ENCODE measurements at places on chromosomes 12 and 14.

DNA sequence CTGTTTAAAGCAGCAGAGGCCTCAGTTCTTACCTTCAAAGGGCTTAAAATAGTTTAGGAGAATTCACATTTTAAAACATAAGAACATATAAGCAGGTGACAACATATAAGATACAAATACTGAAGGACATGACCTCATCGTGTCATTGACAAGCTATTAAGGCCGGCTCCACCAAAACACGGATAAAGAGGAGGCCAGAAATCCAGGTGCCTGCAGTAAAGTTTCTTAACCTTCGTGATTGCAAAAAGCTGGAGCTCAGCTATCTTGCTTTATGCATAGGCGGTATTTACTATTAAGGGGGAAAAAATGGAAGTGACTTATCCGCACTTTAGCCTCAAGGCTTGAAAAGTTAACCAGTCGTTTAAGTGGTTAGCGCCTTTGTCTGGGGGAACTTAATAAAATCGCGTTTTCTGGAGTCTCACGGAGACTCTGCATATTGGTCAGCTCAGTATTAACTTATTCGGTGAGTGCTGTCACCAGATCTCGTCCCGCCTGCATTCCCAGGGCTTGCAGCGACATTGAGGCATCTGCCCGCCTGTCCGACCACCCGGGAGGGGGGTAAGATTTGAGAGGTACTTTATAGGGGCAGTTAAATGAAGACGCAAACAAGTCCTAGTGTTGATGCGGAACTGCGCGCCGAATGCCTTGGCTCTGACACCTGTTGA is 1.1 kb upstream of the SP1 start:
- no peak for DNase-seq

DNA sequence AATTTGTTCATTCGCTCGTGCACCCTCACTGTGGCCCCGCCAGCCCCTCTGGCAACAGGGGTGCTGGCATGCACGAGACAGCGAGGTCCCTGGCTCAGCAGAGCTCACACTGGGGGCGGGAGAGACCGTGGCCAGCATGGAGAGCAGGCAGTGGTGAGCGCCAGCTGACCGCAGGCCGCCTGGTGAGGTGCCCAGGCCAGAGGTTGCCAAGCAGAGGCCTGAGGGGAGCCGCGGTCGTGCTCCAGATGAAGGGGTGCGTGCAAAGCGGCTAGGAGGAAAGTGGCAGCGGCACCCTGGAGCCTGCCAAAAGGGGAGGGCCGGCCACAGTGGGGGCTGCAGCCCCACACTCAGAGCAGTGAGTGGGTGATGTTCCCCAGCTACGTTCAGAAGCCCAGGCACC is 56.1 kb downstream of the CDC42BPB start:
- no peak for DNase-seq

DNA sequence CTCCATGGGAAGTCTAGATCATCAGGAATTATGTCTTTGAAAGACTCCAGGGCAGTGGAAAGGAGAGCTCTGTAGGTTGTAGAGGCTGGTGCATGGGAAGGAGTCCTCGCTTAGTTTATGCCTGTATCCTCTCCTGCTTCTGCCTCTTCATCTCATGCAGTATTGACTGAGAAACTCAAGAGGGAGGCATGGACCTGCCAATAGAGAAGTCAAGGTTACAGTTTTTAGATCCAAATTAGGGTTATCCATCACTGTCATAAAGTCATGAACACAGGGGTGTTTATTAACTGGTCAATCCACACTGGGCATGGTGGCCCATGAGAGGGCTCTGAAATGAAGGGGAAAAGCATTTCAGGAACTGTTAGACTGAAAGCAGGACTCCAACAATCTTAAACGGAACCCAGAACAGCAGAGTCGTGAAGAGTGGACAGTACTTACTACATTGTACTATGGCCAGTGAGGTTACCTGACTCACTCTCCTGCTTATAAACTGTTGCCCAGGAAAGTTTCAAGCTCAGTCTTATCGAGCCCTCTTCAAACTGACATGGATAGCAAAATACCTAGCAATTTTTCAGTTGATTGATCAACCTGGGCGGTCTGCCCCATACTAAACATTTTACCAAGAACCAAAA is 30.1 kb upstream of the DHRS7 start:
- no peak for DNase-seq

GRCh38 chr14:27091973-27092372 is 494.1 kb upstream of the NOVA1 start:
- DNase-seq: no peak

- no peak for DNase-seq
Observed at GRCh38 chr14:92933481-92933880, 10.5 kb downstream of the CHGA start.

- DNase-seq: no peak
Observed at GRCh38 chr12:109760930-109761921, 47.6 kb downstream of the FAM222A start.

DNA sequence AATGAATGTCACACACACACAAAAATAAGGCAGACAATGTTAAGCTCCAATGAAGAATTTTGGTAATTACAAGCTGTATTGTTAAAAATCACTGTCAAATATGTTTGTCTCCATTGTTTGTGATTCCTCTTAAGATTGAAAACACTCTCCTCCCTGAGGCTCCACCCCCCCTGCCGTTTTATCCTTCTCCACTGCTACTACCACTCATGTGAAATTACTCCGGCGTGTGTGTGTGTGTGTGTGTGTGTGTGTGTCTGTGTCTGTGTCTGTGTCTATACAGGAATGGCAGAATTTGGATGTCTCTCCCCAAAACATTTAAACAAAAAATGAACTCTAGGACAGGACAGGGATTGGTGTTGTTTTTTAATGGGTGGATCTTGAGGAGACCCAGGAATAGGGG is 365.1 kb upstream of the DIO2 start:
- DNase-seq: no peak

- DNase-seq: no peak
Observed at GRCh38 chr12:96514328-96514727, 25.0 kb downstream of the CFAP54 start.

- no peak for DNase-seq
Observed at GRCh38 chr12:56955631-56956256, 1.7 kb downstream of the RDH16 start.

DNA sequence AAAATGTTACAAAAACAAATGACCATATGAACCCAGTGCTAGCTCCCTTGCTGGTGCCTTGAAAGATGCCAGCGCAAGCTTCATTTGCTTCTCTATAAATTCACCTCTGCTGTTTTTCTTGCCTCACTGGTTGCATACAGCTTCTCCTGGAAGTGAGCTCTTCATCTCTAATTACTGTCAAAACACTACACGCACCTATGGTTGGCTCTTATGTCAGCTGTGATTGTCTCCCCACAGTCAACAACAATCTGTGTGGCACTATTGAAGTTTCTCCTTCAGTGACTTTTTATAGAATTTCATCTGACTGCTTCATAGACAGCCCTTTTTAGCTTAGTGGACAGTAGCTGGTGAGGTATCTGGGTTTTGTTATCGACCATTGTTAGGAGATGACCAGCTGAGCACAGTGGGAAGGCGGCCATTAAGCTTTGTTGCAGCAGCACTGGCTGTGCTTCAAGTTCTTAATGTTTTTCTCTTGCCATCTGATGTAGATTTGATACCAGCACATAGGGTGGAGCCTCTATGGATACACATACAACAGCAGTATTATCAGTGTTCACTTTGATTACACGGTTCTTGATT is 131.8 kb downstream of the KITLG start:
- no peak for DNase-seq

DNA sequence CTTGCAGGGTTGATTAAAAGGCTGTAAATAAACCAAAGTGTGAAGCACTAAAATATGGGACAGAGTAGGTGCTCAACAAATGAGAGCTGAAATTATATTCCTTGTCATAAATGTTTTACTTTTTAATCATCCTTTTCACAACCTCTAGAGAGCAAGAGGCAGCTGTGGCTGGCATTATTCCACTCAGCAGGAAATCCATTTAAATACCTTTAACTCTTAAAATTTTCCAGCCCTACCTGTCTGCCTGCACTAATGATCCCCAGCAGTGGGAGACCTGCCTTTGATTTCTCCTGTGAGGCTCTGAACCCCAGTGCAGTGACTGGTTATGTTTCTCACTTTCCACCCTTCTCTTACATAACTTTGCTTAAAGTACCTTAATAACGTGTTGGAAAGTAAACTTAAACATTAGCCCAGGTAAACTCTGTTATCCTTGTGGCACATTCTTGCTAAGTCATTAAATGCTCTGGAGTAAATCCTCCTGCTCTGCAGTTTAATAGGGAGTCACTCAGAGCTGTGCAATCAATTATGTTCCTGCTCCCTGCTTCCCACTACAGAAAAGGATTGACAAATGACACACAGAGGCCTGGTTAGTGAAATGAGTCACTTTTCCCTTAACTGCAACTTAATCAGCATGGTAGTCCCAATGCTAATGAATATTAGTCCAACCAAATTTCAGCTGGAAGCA is 755.7 kb upstream of the USP15 start:
- no peak for DNase-seq

DNA sequence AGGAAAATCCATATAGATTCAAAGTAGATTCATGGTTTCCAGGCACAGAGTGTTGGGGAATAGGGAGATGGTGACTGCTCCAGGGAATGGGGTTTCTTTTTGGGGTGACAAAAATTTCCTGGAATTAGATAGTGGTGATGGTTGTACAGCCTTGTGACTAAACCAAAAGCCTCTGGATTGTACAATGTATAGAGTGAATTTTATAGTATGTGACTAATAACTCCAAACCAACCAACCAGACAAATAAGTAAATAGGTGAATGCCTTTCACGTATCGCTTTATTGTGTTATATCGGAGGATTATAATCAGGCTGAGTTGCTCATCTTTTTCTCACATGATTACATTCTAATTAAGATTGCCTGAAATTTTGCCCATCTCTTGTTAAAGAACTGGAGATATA is 24.6 kb upstream of the PPFIBP1 start:
- DNase-seq: no peak

GRCh38 chr14:54902521-54903420 is at the start of gene GCH1:
TSS of gene GCH1 (minus strand) at chr14:54902826. CDS start at chr14:54902663, 163 bp downstream.
- DNase-seq: peak; percentile 79

GRCh38 chr14:102966681-102967505 is 44.4 kb downstream of the AMN start:
- no peak for DNase-seq

- DNase-seq: no peak
Observed at GRCh38 chr12:39883411-39883810, 222.5 kb downstream of the SLC2A13 start.

GRCh38 chr12:52052468-52053186 is 1.4 kb downstream of the NR4A1 start:
- peak; percentile 35 for DNase-seq

- no peak for DNase-seq
Observed at GRCh38 chr12:72472350-72472749, 200.2 kb downstream of the TRHDE start.

DNA sequence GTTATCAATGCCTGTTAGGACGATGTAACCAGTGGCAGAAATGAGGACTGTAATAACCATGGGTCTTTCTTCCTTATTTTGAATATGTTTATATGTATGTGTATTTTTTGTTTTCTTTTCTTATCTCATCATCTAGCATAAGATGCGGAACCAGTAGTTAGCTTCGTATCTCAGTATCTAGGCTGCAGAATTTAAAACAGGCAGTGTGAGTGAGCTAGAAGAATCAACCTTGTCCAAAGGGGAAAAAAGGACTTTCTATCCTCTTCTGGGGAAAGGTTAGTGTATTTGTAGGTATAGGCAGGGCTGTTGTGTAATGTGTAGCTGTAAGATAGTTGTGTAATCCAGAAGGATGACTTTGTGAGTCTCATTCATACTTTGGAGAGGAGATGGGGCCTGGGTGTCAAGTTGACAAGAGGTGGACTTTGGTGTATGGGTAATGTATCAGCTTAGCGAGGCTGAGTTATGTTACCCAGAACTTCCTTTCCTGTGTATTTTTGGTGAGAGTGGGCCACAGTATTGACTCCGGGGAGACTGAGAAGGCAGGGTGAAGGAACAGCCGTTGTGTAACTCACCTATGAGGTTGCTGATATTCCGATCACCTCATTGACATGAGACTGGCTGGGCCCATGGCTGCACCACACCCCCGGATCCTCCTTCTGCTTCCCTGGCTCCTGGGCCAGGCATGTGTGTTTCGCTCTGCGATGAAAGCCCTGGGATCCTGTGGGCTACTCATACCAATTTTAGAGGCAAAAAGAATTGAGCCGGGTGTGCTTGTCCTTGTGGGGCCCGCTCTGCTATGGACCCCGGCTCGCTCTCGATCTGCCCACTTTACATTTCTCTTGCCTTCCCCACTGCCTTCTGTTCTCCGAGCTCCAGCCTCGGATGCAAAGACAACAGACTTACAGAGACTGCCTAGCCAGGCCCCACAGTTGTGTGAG is 24.3 kb downstream of the DLK1 start:
- DNase-seq: no peak

DNA sequence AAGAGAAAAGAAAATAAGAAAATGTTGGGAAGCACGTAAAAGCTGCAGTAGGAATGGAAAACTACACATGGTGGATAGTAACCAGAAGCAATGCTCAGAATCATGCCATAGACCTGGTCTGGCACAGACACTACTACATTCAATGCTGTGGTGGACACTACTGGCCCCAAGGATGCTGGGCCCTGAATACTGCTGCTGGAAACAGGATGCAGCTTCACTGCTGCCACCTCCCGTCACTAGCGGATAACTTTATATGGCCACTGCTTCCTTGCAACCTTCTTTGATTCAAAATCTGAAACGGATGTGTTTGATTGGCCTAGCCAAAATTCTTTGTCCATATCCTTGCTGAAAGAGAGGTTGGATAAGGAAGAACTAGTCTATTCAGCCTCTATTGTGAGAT is 30.7 kb downstream of the ADCY6 start:
- DNase-seq: no peak

GRCh38 chr12:95412482-95413311 is 61.3 kb upstream of the METAP2 start:
- DNase-seq: no peak

DNA sequence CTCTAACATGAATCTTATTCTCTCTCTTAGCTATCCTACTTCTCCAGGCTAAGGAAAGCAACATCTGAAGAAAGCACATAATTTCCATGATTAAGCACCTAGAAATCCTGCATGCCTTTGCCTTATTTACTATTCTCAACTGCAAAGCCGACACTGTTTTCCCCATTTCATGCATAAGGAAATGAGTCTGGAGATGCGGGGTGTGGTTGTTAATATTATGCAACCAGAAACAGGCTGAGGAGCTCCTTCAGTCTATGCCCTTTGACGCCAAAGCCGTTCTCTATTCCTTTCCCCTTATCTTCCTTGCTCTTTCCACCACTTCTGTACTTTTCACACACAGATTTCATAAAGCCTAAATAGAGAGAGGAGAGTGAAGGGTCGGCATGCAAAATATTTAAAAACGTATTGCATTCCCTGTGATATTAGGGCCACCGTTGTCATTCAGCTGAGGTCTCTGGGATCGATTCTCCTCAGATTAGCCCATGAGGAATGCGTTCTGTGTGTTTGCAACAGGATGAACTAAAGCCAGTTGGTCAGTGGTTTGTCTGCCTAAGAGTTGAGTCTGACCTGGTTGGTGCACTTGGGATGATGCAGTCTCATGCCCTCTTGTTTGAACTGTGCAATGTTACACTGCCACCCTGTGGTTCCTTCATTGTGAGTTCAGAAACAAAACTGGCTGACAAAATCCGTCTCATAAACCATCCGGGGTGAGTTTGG is 53.1 kb upstream of the PLEKHG7 start:
- DNase-seq: peak; percentile 42

Data from CD8-positive, alpha-beta memory T cell (primary cell).